COLO829 (cell line): ENCODE measurements at places on chromosomes 5 and 9.

- no peak for DNase-seq
Observed at GRCh38 chr5:100676817-100677631, 141.8 kb downstream of the FAM174A start.

DNA sequence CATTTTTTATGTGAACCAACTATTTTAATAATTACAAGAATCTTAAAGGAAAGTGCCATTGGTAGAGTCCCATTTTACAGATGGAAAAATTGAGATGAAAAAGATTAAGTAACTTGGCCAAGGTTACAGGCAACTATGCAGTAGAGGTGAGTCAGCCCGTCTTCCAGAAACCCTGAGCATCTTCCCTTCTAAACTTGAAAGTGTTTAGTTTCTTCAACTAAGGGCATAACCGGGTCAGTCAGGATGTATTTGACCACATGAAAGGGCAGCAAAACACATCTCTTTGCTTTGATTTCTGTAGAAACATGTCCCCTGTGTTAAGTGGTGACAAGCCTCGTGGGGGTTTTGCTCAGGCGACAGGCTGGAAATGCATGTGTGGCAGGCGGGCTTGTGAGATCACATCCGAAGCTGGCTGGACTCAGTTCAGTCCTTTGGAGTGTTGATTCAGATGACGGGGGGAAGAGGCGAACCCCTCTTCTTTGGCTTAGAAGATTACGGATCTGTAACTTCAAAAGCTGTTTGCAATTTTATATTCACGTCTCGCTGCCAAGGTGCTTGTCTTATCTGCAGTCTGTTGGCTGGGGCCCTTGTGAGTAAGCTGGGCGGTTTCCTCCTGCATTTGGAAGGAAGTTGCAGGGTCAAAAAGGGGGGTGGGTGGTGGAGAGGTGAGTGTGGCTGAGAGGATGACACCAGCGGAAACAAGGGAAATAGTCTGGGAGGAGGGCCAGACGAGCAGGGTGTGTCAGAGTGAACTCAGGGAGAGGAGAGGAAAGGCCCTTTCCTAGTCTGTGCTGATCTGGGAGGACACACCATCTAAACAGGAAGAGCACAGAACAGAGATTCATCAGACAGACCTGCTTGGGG, 78.9 kb upstream of the RPS23 start:
- no peak for DNase-seq

DNA sequence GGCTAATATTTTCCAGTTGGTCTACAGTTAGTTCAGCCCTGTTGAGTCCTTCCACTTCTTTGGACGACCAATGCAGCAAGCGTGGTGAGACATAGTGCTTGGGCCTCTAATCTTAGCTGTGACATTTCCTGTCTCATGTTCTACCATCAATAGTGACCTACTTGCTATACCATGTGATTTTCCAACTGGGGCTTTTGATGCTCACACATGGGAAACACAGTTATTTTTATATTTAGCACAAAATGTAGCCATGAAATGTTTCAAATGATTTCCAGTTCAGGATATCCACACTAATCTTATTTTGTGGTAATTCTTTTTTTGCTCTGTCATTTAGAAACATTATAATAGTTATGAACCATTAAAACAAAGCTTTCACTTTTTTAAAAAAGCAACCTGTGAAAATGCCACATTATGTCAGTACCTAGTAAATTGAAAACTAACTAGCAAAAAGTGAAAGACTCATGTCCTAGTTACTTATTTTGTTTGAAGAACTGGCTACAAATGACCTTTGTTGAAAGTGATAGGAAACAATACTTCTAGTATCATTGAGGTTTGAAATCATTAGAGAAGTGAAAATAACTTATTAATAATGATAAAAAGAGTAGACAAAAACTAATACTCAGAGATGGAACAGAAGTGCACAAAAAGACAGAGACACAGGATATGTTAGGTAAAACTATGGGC, 18.3 kb downstream of the MARCHF3 start:
- DNase-seq = no peak

DNA sequence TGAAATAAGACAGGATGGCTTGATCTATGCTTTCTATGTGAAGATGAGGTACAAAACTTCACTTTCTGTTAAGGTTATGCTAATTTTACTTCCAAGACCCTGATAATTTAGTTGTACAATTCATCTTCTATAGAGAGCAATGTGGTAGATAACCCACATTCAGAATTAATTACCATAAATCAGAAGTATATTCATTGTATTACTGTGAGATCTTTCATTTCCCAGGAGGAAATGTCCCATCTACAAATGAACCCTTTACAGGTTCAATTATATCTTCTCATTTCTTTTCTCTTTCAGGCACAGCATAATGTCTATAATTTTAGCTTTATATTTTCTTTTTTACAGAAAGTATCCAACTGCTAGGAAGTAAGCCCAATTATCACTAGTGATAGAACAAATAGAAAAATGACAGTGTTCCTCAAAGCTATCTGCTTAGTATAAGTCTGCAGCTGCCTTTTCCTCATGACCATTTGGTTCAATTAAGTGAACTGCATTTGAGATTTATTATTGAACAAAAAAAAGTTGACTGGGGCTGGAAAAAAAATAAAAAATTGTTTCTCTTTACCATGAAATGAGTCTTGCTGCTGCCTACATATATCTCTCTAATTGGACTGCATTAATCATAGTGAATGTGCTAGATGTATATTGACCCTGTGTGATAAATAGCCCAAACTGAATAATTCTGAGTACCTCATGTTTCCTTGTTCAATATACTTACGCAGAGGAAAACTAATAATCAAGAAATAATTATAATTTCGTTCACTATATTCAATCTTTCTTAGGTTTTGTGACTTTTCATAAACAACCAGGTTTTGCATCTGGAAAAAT, 1329.4 kb downstream of the PTPRD start:
- DNase-seq = no peak

- DNase-seq = no peak
Observed at GRCh38 chr5:74205767-74206578, 434.6 kb downstream of the ENC1 start.

DNA sequence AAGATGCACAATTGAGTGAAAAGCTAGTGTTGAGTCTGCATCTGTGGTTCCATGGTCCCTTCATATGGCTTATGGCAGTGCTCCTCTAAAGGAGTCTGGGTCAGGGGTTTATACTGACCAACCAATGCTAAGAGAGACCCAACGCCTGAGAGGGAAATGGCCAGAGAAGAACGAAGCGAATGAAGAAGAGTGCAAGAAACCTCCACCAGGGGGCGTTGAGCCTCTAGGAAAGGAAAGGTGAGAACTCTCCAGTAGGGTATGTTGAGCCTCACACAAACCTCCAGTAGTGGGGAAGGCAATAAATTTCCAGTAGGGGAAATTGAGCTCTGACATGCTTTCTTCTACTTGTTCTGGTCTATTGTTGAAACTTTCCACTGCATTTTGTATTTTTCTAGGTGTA, 470.6 kb downstream of the PRDM9 start:
- no peak for DNase-seq

GRCh38 chr5:59161221-59162105, 578.6 kb downstream of the RAB3C start:
- DNase-seq = no peak

DNA sequence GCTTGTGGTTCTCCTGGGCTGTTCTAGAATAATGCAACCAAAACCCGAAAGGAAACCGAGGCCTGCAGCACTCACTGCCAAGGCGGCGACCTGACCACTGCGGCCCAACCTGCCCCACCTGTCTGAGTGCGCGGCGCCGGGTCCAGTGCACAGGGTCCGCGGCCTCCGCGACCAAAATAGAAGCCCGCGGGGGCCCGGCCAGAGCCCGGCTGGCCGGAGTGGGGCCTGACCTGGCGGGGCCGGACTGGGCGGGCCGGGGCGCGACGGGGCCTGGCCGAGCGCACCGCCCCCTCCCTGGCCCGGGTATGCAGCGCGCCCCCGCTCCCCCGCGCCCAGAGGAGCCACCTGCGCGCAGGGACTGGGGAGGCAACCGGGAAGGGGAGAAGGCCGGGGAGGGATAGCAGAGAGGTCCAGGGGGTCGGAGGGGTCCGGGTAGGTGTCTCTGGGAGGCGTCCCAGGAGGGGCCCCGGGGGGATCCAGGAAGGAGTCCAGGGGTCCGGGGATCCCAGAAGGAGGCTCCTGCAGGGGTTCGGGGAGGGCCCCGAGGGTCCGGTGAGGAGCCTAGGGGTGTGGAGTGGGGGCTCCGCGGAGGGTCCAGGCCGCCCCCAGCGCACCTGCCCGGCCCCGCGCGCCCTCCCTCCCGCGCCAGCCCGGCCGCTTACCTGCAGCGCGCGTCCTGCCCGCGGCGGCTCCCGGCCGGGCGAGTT, 503 bp downstream of the SEMA4D start:
- DNase-seq = no peak
